ENCODE measurements at places on chromosomes 4 and X.

DNA sequence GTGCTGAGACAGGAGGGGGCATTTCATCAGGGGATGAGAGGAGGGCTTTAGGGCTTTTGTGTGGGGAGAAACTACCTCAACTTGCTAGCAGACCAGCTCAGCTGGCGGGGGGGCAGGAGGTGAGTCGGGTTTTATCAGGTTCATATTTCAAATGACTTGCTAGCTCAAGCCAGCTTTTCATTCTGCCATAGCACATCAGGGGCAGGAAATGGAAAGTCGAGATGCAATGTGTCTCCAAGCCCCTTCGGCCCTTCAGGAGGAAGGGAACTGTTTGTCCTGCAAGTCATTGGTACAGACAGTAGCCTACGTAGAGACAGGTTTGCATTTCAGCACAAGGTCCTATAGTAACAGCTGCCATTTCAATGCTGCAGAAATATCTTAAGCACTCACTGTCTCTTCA lies 194.1 kb downstream of the PTTG2 start:
- no peak for DNase-seq

DNA sequence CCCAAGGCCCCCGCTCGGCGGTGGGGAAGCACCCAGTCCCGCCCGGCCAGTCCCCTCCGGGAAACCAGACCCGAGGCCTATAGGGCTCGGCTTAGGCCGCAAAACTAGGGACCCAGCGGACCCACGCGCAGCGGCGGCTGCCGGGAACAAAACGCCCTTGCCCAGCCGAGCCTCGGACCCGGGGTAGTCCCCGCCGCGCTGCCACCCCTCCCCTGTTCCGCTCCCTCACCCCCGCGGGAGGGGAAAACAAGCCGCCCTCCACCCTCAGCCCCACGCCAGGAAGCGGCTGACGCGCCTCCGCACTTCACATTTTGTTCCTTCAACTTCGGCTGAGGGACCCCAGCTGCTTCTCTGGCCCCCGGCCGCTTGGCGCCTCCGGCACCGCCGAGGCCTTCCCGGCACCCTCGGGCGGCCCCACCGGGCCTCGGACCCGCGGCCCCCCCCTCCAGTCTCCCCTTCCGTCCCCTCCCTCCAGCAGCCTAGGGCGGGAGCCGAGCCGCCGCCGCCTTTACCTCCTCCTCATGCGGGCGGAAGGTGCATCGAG lies 694 bp downstream of the PDS5A start:
- DNase-seq: peak; percentile 35

DNA sequence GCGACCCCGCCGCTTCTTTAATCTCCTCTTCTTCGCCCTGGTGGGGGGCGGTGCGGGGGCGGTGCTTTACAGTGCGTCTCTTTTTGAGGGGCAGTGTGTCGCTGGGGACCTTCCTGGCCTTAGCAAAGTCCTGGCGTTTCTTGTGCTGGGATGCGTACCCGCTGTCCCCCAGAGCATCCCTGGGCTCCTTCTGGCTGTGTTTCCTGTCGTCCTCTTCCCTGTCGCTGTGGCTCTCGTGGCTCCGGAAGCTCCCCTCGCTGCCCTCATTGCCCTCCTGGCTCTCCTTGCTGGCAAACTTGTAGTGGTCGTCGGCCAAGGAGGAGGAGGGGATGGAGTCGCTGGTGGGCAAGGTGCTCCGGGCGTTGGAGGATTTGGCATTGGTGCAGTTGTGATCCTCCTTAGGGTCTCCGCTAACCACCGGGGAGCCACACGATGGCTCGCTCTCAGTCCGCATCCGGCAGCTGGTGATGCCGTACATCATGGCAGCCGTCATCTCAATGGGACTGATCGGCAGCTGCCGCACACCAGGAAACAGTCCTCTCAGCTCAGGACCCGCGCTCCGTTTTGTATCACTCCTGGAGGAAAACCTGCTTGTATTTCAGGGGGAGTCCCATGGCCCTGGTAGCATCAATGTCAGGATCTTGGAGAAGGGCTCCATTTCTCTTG lies 30.4 kb upstream of the TMSB15A start:
- DNase-seq: peak; percentile 1

- DNase-seq: no peak
Measured at GRCh38 chr4:163380703-163381102, 37.0 kb downstream of the NPY5R start.

- no peak for DNase-seq
Measured at GRCh38 chrX:153297376-153297775, 24.2 kb downstream of the PNMA6F start.

- peak; percentile 39 for DNase-seq
Measured at GRCh38 chr4:27003642-27004113, 143.0 kb downstream of the STIM2 start.

GRCh38 chr4:120065974-120066516 lies 603 bp downstream of the MAD2L1 start:
- peak; percentile 48 for DNase-seq

DNA sequence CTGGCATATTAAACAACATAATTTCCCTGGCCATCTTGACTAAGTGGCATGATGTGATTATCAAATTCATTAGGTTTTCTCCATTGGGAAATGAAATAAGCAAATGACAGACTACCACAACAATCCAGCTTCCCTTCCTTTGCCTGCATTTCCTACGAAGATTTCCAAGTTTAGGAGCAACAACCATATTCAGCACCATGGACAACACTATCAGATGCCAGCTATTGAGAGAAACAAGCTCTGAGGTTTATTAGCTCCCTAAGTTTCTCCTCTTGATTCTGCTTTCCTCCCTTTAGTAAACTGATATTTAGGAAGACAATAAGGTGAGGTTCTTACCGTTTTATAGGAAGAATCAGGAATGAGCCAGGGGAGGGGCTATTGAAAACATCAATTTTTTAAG lies 36.2 kb downstream of the DCX start:
- no peak for DNase-seq

DNA sequence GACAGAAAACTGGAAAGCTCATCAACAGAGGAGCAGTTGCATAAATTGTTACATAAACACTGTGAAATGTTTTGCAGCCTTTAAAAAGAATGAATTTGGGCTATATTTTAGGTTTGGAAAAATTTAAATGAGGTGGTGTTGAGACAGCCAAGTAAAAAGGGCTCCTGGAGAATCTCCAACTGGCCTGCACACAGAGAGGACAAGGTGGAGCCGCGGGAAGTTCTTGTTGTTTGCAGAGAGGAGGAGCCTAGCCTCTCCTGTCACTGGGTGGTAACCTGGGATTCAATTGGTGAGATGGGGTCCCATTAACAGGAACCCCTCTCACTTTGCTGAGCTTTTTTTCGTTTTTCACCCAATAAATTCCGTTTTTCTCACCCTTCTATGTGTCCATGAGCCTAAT lies 13.4 kb downstream of the GIMD1 start:
- DNase-seq: no peak

All from stimulated activated CD4-positive, alpha-beta T cell treated with anti-CD3 and anti-CD28 coated beads, Interleukin-12 subunit alpha, Interleukin-12 subunit beta, amount 100 ng/mL, for 48 hours (primary cell).